ENCODE measurements at places on chromosomes 6 and 20. TPM values are rescaled to one million over a fixed set of nuclear protein-coding genes. Genes with fewer than 3 reads are reported as not detected.

ELOVL2 gene
- not detected for total RNA-seq

SPO11 gene
- total RNA-seq: not detected

WFDC5 gene
- total RNA-seq: 1.2 TPM

TSPO2 gene
- total RNA-seq: not detected

MRPL18 gene
- 124 TPM for total RNA-seq

THBS2 gene
- 3.3 TPM for total RNA-seq

LIN28B gene
- not detected for total RNA-seq

AGPAT4 gene
- 3.7 TPM for total RNA-seq

SYNDIG1 gene
- total RNA-seq: not detected

PRR18 gene
- not detected for total RNA-seq

ERVFRD-1 gene
- total RNA-seq: not detected

RBM24 gene
- 1.9 TPM for total RNA-seq

AGER gene
- total RNA-seq: 2.0 TPM

ZNF133 gene
- 12.8 TPM for total RNA-seq

DSP gene
- 585 TPM for total RNA-seq
